ENCODE measurements at places on chromosomes 7 and 10.

DNA sequence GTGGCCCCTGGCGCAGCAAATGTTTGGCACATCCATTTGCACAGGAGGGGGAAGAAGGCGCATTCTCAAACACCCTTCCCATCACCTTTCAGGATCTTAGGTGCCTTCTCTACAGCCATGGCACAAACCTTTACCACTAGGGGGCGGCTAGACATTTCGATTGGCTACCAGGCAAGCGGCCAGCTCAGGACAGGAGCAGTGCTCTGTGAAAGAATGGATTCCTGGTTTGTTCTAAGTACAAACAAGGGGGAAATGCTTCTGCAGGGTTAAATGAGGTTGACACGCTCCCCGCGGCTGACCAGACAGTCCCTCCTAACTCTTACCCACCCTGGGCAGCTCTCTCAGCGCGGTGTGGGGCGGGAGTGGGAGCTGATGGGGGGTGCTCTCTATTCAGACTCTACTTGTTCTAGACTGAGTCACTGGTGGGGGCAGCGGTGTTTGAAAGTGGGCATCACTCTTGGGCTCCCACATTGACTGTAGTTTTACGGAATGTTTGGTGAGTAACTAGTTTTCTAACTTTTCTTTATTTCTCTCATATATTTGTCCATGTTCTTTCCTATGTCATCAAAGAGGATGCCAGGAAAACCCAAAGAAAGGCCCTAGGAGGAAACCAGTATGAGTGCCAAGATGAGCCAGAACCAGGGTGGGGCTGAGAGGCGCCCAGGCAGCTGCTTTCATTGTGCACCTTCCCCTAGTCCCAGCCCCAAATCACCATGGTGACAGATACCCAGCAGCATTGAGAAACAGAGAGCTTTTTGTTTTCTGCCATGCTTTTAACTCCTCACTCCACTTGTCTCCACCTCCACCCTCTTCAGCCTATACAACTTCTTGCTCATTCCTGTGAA lies 61.4 kb upstream of the GPR158 start:
- DNase-seq, result no peak

GRCh38 chr10:86759073-86759672 lies 2.8 kb downstream of the BMPR1A start:
- no peak for DNase-seq

GRCh38 chr10:72048450-72049124 lies 39.8 kb downstream of the SPOCK2 start:
- peak; percentile 85 for DNase-seq

DNA sequence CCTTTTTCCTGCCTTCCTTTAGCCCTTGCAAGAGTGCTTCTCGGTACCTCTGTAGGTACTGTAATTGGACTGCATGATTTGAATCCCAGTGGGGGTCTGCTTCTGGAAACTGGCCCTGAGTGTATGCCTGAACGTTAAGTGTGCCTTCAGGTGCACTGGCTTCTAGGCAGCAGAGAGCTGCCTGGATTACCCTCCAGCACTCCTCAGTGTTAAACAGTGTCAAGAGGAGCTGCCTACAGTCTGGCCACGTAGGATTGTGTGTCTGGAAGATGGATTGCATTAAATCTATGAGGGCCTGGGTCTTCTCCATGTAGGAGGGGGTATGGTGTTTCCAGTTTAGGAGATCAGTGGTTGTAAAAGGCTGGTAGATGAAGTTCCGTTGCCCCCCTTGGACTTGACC lies 103.7 kb downstream of the TRIM24 start:
- no peak for DNase-seq

GRCh38 chr10:131024259-131025131 lies 287.0 kb downstream of the TCERG1L start:
- no peak for DNase-seq

DNA sequence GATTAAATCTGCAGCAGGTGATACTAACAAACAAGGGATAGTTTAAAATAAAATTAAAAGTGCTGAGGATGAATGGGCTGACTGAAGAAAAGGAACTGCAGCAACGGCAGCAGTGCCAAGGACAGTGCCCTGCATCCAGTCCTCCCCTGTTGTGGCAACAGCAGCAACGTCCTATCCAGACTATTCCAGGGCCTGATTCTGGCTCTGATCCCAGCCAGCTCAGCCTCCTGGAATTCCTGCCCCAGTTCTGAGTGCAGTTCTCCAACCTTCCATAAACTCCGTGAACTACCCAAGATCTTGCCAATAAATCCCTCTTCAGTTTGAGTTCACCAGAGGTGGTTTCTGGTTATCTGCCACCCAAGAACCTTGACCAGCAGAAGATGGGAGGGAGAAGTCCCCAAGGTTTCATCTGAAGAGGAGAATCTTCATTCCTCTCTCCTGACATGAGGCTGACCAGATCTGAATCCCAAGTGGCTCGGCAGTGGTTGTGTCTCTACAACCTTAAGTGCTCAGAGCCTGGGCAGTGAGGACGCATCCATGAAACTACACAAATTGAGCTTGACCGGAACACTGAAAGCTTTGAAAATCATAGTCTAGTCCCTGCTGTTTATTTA lies 115.8 kb downstream of the SORBS1 start:
- no peak for DNase-seq
